ENCODE measurements at places on chromosomes 1 and 21. TPM values are rescaled to one million over a fixed set of nuclear protein-coding genes. Genes with fewer than 3 reads are reported as not detected.

AKR7A2 gene
- 72.3 TPM for total RNA-seq

REN gene
- total RNA-seq = 3.1 TPM

TTC39A gene
- 12.3 TPM for total RNA-seq

DNASE2B gene
- not detected for total RNA-seq

KPRP gene
- total RNA-seq = not detected

ARID4B gene
- 16.8 TPM for total RNA-seq

AMIGO1 gene
- total RNA-seq = 2.7 TPM

ENTREP3 gene
- total RNA-seq = 30.9 TPM

GRCh38 chr1:58941471-58942289, 157.8 kb upstream of the JUN start:
- no peak for DNase-seq

DNA sequence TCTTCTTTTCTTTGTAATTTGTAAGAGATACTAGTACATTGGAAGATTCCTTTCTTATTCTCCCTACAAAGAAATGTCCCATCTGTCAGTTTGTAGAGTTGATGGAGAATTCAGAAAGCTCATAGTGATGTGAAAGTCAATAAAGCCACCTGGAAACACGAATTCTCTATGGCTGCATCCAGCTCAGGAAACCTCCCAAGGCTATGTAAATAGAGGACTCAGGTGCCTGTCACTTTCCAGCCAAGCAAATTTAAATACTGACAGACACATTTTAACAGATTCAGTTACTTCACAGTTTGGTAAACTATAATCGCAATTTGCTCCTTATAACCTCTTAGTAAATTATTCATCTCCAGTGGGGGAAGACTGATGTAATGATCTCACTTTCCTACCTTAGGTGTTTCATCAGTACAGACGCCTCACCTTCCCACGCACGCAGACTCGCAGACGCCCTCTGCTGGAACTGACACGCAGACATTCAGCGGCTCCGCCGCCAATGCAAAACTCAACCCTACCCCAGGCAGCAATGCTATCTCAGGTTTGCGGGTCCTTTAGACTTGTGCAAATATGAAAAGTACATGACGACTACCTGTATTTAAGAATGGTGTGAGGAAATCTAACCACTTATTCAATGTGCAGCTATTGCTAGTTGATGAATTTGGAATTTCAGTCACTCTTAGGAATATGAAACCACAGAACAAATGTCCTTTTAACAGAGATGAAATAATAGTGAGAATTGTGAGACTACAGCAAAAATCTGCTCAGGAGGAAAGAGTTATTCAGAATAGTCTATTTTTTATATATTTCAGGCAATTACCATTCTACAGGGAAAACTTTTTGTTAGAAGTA, 60.6 kb downstream of the PTPRC start:
- peak; percentile 73 for DNase-seq

DNA sequence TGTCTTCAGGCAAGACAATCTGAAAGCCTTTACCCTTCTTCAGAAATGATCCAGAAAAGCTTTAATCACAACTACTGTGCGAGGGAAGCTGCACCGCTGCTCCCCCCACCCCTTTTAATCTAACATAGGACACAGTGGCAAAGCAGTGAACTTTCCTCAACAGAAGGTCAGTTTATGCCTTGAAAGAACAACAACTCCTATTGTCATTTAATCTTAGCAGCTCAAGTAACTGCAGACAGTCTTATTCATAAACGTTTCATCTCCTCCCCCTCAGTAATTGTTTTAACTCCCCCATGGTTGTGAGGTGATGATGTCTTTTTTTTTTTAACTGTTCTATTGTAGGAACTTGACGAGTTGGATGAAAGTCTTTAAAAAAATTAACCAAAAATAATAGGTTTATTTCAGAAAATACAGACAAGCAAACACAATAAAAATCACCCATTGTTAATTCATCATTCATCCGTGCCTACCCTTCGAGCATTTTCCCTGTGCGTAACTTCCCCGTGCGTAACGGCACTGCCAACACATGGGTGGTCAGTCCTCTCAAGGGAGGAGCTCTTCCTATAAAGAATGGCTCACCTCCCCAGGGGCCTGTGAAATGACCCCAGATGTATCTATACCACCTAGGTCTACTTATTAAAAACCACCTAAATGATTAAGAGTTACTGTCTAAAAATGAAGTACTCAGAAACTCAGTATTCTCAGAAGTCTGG, 3.3 kb upstream of the ADAR start:
- no peak for DNase-seq

- peak; percentile 60 for DNase-seq
These were observed 7.1 kb upstream of the NSUN4 start for GRCh38 chr1:46333300-46334029.

DNA sequence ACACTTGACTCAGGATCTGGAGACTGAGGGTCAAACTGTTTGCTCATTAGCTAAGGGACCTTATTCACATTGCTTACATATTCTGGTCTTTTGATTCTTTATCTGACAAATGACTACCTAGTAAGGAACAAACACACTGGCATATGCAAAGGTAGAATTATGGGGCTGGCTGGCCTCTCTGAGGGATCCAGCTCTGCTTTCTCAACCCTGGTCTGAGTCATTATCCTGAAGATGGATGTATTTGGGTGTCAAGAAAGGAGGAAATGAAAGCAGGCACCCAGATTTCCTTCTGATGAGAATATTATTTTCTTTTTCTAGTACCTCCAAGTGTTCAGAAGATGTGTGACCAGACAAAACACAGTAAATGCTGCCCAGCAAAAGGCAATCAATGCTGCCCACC, 6.0 kb downstream of the SMCP start:
- DNase-seq = no peak

DNA sequence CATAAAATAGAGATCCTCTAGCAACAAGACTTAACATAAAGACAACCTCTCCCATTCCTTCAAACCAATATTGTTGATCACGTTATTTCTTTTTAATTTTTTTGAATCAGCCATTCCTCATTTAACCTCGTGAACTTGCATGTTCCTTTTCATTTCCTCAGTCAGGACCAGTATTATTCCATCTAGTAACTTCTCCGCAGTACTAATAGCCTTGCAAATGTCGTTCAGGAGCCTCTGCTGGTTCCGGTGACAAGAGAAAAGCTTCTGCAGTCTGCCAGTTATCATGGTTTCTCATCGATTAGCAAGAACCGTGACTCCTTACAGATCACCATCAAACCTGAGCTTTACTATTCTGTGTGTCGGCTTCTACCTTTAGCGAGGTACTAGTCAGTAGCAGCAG, 3.0 kb downstream of the APP start:
- no peak for DNase-seq

GRCh38 chr1:178120088-178120487, 26.2 kb downstream of the RASAL2 start:
- DNase-seq = no peak

GRCh38 chr1:42319871-42320484, 15.1 kb downstream of the FOXJ3 start:
- DNase-seq = no peak

DNA sequence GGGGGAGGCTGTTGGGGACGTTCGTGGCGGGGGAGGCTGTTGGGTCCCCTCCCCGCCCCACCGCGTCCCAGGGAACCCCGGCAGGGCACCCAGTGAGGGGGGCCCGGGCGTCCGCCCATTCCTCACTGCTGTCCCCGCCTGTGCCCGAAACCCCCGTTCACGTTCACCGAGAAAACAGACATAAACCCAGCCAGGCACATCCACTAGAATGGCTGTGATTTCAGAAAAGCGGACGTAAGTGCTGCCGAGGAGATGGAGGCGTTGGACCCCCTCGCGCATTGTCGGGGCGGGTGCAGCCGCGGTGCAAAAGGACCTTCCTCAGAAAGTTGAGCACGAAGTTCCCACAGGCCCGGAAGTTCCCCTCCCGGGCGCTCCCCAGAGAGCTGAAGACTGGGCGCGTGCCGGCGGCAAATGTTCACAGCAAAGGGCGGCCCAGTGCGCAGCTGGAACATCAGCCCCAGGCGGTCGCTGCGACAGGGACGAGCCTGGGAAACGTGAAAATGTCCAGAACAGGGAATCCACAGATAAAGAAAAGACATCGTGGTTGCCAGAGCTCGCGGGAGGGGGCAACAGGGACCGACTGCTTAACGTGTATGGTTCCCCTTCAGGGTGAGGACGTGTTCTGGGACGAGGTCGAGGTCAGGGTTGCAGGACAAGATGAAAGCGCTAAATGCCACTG, 18.5 kb upstream of the SAMD11 start:
- no peak for DNase-seq
